ENCODE measurements at places on chromosomes 2 and 18. TPM values are rescaled to one million over a fixed set of nuclear protein-coding genes. Genes with fewer than 3 reads are reported as not detected.

Gene IL37
- not detected for total RNA-seq

Gene C1QL2
- total RNA-seq = not detected

Gene POTEF
- total RNA-seq = not detected

Gene ANKRD30B
- under 0.01 TPM for total RNA-seq

Gene RAB17
- total RNA-seq = 1.0 TPM

Gene GAL3ST2
- not detected for total RNA-seq

Gene RAB27B
- 1.0 TPM for total RNA-seq

Gene SLC30A3
- 0.52 TPM for total RNA-seq

Gene ARHGEF4
- total RNA-seq = 11.5 TPM

Gene L3MBTL4
- 5.2 TPM for total RNA-seq

Gene PSMA8
- not detected for total RNA-seq

Gene ALPP
- total RNA-seq = not detected

Gene FIGN
- total RNA-seq = 1.0 TPM

Gene AFF3
- 8.4 TPM for total RNA-seq

Gene SULT1C4
- total RNA-seq = 12.5 TPM

Gene RPS27A
- total RNA-seq = 1,291 TPM

Gene MGAT5
- 37.6 TPM for total RNA-seq

Gene OXER1
- total RNA-seq = under 0.01 TPM

Gene SOCS6
- 17.7 TPM for total RNA-seq

Gene RUFY4
- not detected for total RNA-seq

Gene SERPINB13
- not detected for total RNA-seq

Gene DIS3L2
- total RNA-seq = 24.0 TPM

Gene CNNM3
- total RNA-seq = 4.2 TPM

Gene CDCA7
- total RNA-seq = 9.9 TPM

Gene FHOD3
- total RNA-seq = 15.7 TPM

Gene CTDSP1
- 44.4 TPM for total RNA-seq

Gene SATB2
- 3.7 TPM for total RNA-seq

Gene IL1RN
- not detected for total RNA-seq

Gene STEAP3
- 8.9 TPM for total RNA-seq

Gene CLEC4F
- not detected for total RNA-seq

Gene NEB
- 833 TPM for total RNA-seq

Gene TMEM163
- total RNA-seq = 1.0 TPM

Gene NPPC
- total RNA-seq = 5.7 TPM

Gene ELOA2
- not detected for total RNA-seq
